ENCODE measurements at places on chromosomes 11 and 22.

- DNase-seq, result no peak
These were observed 1652.8 kb downstream of the LRRC4C start for GRCh38 chr11:39806652-39807051.

- DNase-seq, result no peak
These were observed 61.7 kb downstream of the ME3 start for GRCh38 chr11:86610559-86611341.

DNA sequence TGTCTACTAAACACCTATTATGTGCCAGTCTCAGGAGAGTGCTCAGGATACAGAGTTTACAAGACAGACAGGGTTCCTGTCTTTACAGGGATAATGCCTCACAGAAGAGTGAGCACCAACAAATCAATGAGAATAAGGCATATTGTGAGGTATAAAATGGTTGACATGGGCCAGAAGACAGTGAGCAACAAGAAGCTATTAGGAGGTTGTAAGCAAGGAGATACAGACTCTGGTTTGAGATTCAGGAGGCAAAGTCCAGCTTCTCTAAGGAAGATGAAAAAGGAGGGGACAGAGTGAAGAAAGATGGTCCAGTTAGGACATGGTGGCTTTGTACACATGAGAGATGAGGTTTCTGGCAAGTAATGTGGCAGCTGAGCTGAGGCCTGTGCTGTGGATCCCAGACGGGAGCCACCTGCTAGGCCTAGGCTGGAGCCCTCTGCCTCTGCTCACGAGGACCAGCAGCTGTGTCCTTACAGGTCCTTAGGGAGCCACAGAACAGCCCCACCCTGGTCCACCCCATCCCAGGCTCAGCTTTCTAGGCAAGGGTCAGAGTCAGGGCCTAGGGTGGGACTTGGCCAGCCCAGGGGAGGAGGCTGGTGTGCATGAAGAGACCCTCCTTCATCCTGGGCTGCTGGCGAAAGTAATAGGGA lies 110.5 kb downstream of the ZNF280B start:
- no peak for DNase-seq

GRCh38 chr11:46458491-46458890 lies 66.9 kb upstream of the CHRM4 start:
- no peak for DNase-seq

- no peak for DNase-seq
These were observed 1.1 kb downstream of the FCHSD2 start for GRCh38 chr11:73141031-73141308.

- no peak for DNase-seq
These were observed 24.6 kb upstream of the CWF19L2 start for GRCh38 chr11:107482234-107482633.

GRCh38 chr11:132790971-132791370 lies 741.3 kb downstream of the OPCML start:
- DNase-seq, result no peak

DNA sequence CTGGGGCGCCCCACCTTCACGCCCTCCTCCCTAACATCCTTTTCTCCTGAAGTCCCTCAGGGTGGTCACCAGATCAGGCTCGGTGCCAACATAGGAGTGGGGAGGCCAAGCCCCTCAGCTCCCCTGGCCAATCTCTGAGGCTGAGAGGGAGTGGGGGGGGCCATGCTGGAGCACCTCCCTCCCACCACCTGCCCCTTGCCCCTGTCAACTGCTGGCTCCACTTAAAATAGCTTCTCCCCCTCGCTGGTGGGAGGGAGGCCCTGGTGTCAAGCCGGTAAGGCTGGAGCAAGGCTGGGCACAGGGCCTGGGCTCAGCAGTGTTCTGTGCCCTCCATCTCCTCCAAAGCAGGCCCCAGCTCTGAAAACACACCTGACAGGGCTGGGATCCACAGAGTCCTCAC lies 4.9 kb downstream of the PLXNB2 start:
- no peak for DNase-seq

DNA sequence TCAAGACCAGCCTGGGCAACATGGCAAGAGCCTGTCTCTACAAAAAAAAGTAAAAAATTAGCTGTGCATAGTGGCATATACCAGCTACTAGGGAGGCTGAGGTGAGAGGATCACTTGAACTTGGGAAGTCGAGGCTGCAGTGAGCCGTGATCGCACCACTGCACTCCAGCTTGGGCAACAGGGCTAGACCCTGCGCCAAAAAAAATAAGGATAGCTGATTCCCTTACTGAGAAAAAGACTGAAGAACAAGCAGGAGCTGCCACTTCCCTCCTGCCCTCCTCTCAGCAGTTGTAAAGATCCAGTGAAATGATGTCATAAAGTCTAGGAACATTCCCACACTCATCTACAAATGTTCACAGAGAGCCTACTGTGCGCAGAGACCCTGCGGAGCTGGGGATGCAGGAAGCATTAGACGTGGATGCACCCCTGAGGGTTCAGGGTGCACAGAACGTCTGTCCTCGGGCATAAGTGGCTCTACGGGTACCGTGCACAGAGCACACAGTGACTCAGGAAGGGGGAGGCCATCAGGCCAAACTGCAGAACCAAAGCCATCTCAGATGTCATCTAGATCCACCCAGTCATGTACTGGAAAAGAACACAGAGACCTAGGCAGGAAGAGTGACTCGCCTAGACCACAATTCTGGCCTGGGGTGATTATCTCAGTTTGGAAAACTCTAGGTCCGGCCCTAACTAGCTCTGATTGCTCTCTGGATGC lies 11.7 kb downstream of the SEC14L2 start:
- DNase-seq, result no peak

DNA sequence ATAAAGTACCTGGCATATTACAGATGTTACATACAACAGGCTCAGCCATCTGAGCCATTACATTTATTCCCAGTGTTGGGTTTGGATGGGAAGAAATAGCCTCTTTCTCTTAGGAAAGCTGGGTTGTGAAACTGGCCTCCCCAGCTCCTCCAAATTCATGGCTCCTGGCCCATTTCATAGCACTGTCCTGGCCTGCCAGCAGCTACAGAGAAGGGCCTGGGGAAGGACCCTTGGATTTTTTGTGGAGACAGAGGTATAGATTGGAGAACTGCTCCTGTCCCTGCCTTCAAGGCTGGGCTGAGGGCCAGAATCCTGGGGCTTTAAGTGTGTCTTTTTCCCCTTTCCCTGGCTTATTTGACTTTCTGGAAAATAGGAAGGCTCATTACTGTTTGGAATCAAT lies 18.0 kb downstream of the PKNOX2 start:
- no peak for DNase-seq

DNA sequence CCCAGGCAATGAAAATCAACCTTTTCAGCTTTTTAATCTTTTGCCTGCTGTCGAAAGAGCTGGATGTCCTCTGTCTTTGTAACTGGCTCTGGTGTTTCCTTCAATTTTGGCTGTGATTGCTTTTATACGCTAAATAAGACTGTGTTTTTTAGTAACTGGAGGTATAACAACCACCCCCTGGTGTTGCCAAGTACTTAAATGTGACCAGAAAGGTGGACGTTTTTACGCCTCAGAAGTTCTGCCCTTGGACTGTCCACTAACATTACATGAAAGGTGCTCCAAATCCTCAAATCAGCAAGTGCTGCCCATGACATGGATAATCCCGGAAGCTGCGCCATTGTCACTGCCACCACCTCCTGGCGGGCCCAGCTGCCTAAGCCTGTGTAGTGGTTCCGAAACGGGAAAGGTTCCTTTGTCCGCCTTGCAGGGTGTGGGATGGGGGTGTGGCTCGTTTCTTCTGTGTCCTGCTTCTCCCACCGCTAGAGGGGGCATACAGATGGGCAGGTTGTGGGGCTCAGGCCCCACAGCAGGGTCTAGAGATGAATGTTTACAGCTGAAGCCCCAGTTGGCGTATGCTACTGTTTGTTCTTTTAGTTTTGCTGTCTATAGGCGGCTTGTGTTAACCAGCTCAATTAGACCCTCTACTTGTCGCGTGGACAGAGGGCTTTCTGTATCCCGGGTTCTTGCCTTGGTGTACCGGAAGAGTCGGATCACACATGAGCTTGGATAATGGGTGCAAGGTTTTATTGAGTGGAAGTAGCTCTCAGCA lies 82.2 kb upstream of the SEPTIN5 start:
- no peak for DNase-seq

DNA sequence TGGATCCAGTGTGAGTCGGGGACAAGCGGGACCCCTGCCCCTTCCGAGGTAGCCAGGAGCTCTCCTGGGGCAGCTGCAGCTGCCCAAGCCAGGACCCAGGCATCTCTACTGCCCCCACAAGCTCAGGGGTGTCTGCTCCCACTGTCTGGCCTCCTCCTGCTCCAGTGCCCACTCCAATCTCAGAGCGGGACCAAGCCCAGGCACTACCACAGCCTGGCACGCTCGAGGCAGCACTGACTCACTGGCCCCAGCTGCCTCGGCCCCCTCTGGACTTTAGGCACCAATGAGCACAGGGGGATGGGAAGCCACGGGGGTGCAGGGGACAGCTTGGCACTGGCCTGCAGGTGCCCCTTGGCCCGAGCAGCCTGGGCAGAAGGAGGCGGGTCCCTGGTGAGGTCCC lies 8.2 kb downstream of the IL2RB start:
- no peak for DNase-seq

DNA sequence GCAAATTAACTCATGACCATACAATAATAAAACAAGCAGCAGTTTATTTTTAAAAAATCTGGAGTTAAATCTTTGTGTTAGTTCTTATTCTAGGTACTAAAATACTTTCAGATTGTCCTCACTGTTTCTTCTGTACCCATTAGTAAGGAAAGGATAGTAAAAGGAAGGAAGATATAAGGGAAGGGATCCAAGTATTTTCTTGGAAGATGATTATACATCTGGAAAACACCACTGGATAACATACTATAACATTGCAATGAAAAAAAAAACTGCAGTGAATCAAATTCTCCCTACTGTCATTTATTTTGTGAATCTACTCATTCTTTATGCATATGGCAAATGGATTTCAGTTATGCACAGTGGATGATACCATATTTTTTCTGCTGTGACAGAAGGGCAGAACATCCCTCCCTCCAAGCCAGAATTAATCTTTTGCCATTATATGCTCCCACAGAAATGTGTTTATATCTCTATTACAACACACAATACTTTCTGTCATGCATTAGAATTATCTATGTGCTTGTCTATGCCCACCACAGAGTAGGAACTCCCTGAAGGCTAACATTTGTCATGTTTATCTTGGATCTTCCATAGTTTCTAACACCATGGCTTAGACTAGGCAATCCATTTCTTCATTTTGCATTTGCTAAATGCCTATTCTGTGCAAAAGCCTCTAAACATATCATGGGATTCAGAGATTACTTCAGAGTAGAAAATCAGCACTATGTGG lies 282.3 kb upstream of the CTSC start:
- DNase-seq, result no peak

DNA sequence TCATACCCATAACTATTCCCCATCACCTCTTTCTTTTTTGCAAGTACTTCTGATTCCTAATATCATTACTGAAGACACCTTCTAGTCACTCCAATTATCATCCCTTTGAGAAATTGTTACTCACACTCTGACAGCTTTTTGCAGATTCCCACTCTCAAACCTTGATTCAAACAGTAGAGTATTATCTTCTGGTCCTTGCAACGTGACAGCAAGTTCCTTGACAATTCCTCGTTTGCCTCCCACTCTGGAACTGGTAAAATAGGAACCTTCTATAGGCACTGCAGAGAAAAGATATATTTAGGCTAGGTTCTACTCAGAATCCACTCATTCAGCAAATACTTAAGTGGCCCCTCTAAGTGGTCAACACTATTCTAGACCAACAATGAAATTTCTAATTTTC lies 23.2 kb downstream of the AGBL2 start:
- no peak for DNase-seq

- no peak for DNase-seq
These were observed 34.8 kb upstream of the SWAP70 start for GRCh38 chr11:9629064-9629463.

DNA sequence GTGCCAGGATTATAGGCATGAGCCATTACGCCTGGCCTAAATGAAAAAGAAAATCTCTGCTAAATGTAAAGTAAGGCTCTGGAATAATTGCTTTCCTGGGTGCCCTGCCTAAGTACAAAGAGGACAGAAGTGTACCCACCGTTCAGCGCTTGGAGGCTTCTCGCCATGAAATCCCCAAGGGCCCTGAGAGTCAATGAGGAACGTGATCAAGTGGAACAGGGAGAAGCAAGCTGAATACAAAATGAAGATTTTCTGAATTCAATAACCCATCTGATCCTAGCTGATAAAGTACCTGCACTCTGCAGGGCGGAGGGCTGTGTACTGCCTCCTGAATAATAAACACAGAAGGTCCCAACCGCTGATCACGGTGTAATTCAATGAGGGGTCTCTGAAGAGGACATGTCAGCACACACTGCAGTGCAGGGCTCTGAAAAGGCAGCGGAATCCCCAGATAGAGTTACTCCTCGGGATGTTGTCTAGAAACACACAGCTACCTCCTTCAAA lies 97.7 kb downstream of the ABTB2 start:
- DNase-seq, result no peak

GRCh38 chr11:76347466-76347865 lies 33.5 kb downstream of the THAP12 start:
- no peak for DNase-seq

GRCh38 chr22:20164863-20165262 lies 14.0 kb upstream of the CCDC188 start:
- no peak for DNase-seq

DNA sequence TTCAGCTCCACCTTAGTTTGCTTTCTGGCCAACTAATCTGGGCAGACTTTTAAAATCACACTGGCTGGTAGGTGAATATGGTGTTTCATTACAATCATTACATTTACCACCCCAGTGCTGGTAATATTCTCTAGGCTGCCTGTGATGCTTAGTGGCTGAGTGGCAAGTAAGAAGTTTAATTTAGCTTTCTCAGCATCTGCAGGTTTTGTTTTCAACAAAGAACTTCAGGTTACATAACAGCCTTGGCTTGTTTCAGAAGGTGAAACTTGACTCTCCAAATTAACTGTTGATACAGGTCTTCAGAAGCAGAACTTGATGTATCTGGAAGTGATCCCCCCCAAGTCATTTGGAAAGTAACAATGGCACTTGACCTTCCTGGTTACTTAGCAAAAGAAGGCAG lies 423.3 kb upstream of the CCDC90B start:
- no peak for DNase-seq

- no peak for DNase-seq
These were observed 368.2 kb upstream of the CADM1 start for GRCh38 chr11:115872416-115872815.

- no peak for DNase-seq
These were observed 3.0 kb downstream of the CENATAC start for GRCh38 chr11:119000906-119001305.

- no peak for DNase-seq
These were observed 16.9 kb upstream of the CHRM4 start for GRCh38 chr11:46408407-46408986.

GRCh38 chr11:9251311-9251710 lies 13.8 kb downstream of the DENND5A start:
- DNase-seq, result no peak
